ENCODE measurements at places on chromosomes 2 and 18.

DNA sequence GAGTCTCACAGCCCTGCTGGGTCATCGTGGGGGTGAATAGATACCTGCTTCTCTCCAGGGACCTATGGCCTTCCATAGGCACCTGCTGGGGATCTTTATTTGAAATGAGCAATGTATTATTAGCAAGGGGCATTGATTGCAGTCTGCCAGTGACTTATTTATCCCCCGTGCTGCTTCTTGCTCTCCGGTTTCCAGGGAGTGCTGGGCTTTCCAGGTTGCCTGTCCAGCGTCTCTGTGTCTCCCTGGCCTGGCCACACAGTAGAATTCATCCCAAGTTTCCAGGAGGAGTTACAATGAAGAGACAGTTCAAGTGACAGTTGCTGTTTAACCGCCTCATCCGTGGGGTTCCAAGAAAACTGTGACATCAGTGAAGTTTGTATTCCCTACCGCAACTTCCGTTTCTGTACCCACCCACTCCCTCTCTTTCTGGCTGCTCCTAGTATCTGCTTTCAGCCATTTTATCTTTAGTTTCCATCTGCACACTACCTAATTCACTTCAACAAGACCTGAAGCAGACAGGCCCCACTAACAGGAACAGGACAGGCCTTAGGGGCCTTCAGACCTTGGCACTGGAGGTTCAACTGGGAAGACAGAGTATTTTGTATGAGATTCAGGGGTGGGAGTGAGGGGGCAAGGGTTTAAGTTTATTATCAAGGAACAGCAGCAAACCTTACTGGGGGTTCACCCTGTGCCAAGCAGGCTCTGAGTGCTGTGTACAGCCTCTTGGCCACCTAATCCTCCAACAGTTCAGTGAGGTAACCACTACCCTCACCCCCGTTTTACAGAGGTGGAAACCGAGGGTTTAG is 134.8 kb downstream of the PRKCE start:
- no peak for DNase-seq

- DNase-seq, result no peak
These were observed 188.9 kb upstream of the TNP1 start for GRCh38 chr2:217048730-217049129.

- no peak for DNase-seq
These were observed 420.4 kb upstream of the LYPD1 start for GRCh38 chr2:133090358-133090757.

GRCh38 chr18:9925369-9925768 is 11.6 kb downstream of the VAPA start:
- no peak for DNase-seq

GRCh38 chr2:23622966-23623675 is 238.1 kb downstream of the KLHL29 start:
- no peak for DNase-seq
